Nucleus accumbens (tissue), 56 donors: ENCODE measurements at places on chromosomes 2 and 18.
A peak's percentile ranks its signal among the peaks of the same experiment; 100 is the strongest.

DNA sequence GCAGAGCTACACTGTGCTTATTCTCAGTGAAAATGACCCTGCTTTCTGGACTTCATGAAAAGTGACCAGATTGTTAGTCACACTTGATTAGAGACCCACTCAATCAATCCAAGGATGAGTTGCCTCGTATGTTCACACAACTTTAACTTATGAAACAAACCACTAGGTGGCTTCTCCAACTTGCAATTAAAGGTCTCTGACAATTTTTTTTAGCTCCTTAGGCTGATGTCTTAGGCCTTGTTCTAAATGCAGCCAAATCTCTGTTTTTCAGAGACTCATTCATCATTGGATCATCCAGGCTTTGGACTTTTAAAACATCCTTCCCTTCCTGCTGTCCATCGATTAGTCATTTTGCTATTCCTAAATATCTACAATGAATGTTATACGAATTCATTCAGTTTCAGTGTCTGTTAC lies 63.4 kb downstream of the MREG start:
- DNase-seq: no peak

GRCh38 chr18:69400253-69400975 lies at the start of gene DOK6:
Gene DOK6, plus strand, starts transcription at chr18:69400888.
- DNase-seq: peak; percentile 37

GRCh38 chr18:66150650-66151049 lies 399.8 kb downstream of the CDH7 start:
- DNase-seq: no peak

DNA sequence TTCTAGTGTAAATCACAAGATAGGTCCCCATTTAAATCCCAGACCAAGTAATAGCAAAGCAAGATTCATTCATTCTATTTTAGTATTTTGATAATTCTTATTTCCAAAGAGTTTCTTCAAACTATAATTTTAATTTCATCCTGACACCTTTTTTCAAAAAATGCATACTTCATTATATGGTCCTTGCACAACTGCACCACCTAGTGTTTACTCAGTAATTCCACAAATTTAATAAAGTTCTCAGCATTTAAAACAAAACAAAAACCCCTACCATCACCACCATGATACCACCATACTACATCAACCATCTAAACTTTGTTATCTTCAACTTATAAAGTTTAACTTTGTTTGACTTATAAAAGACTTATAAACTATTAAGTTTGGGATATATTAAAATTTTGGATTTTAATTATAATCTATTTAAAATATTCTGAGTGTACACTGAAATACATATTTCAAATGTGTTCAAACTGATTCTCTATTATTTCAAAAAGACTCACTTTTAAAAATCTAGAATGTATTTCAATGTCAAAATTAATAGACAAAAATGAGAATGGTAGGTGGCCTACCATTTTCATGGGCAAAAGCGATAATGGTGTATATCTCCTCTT lies 44.2 kb downstream of the WDPCP start:
- no peak for DNase-seq

DNA sequence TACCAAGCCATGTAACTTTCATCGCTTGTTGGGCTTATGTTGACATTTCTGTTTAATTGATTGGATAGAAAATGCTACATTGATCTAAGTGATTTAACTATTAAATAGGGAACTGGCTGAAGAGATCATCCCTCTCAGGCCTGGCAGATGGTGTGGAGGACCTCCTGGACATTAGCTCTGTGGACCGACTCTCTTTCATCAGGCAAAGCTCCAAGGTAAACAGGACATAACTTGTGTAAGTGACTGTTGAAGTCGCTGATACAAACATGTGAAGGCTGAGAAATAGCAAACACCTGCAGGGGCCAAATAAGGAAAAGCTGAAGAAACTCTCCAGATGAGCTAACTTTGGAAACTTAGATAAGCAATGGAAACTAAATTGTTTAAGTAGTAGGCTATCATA lies 68.8 kb downstream of the UNC80 start:
- no peak for DNase-seq

DNA sequence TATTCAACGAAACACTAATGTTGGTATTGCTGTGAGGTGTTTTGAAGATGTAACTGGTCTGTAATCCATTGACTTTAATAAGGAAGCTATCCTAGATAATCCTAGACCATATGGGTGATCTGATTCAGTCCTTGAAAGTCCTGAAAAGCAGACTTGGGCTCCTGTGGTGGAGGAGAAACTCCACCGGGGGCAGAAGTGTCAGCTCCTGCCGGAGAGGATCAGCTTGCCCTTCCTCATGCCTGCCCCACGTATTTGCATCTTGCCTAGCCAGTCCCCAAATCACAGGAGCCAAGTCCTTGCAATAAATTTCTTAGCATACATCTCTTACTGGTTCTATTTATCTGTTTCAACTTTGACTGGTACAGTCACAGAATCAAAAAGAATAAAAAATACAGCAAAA lies 144.2 kb upstream of the DLGAP1 start:
- no peak for DNase-seq

DNA sequence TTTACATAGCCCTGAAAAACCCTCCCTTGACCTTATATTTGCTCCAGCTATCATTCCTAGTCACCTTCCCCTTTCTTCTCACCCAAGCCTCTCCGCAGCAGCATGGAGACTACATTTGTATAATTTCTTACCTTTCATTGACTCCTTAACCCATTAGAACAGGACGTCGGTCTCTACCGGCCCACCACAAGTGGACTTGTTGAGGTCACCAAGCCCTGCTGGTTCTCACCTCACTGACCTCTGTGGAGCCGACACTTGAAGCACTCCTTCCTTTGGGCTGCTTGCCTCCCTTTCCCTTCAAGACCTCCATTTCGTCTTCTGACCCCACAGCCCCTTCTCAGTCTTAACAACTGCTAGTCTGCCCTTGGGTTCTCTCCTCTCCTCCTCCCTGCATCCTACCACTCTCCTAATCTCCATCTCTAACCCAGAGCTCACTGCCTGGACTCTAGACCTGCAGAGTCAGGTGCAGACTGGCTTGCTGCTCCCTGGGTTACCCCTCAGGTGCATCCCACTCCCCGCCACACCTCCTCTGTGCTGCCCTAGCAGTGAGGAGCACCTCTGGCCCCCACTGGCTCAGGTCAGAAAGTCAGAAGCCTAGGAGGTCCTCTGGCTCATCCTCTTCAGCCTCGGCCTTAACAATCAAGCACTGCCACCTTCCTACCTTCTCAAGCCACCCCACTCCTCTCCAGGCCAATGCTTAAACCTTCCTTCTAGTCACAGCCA lies 5.3 kb upstream of the SFXN5 start:
- DNase-seq: no peak

- DNase-seq: no peak
Observed at GRCh38 chr18:23136326-23137096, 1.2 kb downstream of the CABLES1 start.

GRCh38 chr18:54961868-54962267 lies 2.6 kb upstream of the CCDC68 start:
- no peak for DNase-seq
